ENCODE measurements at places on chromosomes 11 and 22.

DNA sequence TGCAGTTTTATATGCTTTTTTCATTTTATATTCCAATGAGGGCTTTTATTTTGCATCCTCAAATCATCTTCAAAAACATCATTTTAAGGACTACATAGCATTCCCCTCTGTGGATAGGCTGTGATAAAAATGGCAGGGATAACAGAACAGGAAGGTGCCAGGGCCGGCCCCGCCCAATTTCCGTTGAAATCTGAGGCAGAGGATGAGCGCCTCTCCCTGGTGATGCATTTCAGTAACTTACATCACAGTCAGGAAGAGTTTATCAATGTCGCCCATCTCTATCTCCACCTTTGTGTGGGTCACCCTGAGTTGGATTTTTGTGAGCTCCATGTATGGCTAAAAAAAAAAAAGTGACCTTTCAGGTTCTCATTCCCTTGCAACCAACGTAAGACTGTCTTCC lies 201.6 kb downstream of the DSCAML1 start:
- DNase-seq: no peak

DNA sequence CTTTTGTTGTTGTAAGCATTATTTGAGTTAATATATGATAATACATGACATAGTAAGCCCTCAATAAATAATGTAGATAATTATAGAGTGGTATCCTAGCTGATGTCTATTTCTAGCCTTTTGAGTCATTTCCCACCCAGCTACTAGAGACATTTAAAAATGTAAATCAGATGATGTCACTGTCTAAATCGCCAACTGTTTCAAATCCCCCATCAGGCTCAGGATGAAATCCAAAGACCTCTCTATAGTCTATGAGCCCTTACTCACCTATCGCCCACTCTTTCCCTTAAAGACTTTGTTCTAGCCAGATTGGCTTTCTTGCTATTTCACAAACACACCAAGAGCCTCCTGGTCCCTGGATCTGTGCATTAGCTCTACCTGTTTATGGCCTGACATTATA lies 135.4 kb upstream of the PLET1 start:
- no peak for DNase-seq

GRCh38 chr11:76626921-76627401 lies 43.6 kb downstream of the LRRC32 start:
- peak; percentile 76 for DNase-seq

- no peak for DNase-seq
These were observed 11.7 kb upstream of the CHRM4 start for GRCh38 chr11:46402957-46403902.

DNA sequence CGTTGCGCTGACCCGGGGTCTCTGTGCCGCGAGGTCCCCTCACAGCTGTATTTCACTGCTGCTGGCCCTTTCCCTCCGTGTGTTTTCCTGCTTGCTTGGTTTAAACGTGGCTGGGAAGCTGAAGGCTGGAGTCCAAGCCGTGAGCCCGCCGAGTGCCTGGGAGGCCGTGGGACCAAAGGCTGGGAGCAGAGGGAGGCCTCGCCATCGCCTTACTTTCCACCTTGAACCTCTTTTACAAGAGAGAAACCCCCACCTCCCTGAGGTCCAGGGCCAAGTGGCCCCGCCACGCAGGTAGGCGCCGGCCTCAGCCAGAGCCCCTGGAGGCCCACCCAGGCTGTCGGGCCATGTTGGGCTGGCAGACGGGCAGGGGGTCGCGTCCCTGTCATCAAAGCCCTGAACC lies 411.6 kb downstream of the TBC1D22A start:
- no peak for DNase-seq

DNA sequence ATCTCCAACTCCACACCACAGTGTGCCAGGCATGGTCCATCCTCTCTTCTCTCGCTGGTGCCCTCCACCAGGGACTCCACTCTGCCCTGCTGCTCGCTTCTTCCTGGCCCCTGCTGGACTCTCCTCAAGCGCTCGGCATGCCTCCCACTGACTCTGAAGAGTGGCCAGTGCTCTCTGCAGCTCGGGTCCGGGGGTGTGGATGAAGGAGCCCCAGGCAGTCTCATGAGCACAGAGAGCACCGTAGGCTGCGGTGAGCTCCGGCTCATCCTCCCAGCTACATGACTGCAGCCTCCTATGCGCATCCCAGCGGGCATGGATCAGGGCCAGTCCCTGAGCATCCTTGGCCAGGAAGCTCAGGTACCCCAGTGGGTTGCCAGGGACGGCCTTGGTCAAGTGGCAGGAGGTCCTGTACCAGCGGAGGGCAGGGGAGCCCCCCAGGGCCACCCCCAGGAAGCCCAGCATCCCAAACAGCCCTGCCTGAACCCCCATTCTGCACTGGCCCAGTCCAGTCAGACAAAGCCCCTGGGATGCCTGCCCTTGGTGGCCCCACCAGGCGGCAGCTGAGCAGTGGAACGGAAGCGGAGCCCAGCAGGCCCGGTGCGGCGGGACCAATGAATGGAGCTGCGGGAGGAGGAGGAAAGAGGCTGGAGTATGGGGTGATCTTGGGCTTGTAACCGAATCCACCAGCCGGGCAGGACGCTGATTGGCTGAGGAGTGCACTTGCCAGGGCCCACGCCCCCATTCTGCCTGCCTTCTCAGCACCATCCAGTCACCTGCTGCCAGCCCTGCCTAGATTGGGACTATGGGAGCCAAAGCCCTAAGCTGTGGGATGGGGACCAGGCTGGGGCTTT lies at the start of gene PLA2G3:
Gene PLA2G3 (minus strand): TSS at position 643 of the 851 bp plus-strand sequence. CDS start 154 bp downstream, at position 489.
- DNase-seq: peak; percentile 42

DNA sequence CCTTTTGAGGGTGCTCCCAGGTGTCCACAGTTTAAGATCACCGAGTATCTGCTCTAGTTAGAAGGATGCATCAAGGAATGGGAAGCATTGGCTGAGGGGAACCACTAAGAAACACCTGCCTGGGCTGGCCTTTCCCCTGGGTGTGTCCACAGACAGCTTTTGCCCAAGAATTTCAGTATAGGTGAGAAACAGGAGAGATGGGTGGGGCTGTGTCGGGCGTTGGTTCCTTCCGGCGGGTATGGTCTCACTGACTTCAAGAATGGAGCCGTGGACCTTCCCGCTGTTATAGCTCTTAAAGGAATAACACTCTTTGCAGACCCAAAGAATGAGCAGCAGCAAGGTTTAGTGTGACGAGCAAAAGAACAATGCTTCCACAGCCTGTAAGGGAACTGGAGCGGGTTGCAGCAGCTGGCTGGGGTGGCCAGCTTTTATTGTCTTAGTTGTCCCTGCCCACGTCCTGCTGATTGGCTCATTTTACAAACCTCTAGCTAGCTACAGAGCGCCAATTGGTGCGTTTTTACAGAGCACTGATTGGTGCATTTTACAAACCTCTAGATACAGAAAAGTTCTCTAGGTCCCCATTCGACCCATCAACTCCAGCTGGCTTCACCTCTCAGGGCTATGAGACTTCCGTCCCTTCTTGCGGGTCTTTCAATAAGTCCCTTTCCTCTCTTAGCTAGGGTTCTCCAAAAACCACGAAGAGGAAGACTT lies 2.4 kb downstream of the FADS1 start:
- peak; percentile 43 for DNase-seq

- DNase-seq: peak; percentile 5
These were observed 59.7 kb upstream of the RAG2 start for GRCh38 chr11:36657610-36658267.

DNA sequence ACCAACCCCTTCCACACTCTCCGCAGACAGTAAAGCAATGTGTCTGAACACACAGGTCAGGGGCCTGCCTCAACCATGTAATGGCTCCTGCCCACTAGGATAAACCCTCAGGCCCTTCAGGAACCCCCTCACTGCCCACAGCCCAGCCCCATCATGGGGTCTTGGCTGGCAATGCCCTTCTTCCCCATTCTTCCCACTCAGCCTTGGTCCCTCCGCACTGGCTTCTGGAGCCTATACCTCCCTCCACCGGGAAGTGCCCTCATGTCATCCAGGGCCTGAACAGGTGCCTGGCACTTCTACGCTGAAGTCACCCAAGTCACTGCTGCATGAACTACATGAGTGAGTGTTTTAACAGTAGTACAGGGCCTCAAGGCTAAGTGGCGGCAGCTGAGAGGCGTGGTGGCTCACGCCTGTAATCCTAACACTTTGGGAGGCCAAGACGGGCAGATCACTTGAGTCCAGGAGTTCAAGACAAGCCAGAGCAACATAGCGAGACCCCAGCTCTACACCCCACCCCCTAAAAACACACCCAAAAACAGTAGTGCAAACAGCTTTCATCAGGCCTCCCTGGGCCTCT lies 74.8 kb upstream of the PITPNB start:
- DNase-seq: no peak

- DNase-seq: no peak
These were observed 184.5 kb upstream of the CHORDC1 start for GRCh38 chr11:90407350-90407749.

GRCh38 chr11:5605849-5606248 lies 9.4 kb downstream of the TRIM6 start:
- DNase-seq: peak; percentile 67

- DNase-seq: no peak
These were observed 9.6 kb downstream of the P2RY2 start for GRCh38 chr11:73227571-73228211.

GRCh38 chr11:43585877-43586608 lies 94.5 kb upstream of the HSD17B12 start:
- no peak for DNase-seq

GRCh38 chr22:38758276-38758945 lies 2.6 kb upstream of the SUN2 start:
- DNase-seq: no peak

- DNase-seq: no peak
These were observed 132.4 kb downstream of the PLEKHA7 start for GRCh38 chr11:16881766-16882165.

- peak; percentile 53 for DNase-seq
These were observed 35.6 kb upstream of the ADORA2A start for GRCh38 chr22:24391836-24392217.

GRCh38 chr11:92253945-92254344 lies 29.3 kb downstream of the FAT3 start:
- peak; percentile 78 for DNase-seq

- DNase-seq: no peak
These were observed 10.7 kb downstream of the BUD13 start for GRCh38 chr11:116762132-116762531.

DNA sequence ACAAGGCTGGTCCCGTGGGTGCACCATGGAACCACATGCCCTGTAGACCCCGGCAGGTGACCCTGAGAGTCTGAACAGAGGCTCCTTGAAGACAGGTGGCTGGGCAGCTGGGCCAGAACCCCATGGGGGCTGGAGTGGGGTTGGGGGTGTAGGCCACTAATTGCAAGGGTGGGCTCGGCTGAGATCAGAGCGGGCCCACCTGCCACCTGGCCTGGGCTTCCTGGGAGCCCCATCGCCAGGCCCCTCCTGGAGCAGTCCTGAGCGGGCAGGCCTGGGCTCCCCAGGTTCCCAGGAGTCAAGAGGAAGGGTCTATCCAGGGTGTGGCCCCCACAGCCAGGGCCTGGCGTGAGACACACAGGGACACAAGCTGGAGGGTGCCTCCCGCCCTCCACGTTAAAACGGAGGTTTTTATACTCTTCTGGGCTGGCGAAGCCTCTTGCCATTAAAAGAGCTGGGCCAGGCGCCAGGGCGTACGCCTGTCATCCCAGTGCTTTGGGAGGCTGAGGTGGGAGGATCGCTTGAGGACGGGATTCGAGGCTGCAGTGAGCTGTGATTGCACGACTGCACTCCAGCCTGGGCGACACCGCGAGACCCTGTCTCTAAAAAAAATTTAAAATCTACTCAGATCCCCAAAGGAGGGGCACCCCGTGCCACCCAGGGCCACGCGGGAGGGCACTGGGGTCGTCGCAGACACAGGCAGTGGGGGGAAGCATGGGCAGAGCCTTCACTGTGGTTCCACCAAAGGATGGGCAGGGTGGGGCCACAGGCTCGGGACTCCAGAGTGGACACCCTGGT lies 4.8 kb upstream of the TRABD start:
- DNase-seq: no peak

DNA sequence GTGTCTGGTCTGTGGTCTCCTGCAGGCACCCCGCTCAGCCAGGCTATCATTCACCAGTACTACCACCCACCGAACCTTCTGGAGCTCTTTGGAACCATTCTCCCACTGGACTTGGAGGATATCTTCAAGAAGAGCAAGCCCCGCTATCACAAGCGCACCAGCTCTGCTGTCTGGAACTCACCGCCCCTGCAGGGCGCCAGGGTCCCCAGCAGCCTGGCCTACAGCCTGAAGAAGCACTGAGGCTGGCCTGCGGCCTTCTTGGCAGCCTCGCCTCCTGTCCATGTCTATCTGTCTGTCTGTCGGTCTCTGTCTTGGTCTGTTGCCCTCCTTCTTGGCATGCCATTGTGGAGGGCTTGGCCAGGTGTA lies 27.9 kb downstream of the INCENP start:
- no peak for DNase-seq

GRCh38 chr11:75280770-75281468 lies 40.3 kb downstream of the TPBGL start:
- no peak for DNase-seq

- no peak for DNase-seq
These were observed 36.5 kb downstream of the RNF141 start for GRCh38 chr11:10504490-10504889.
